ENCODE measurements at places on chromosomes 7 and 10.
A peak's percentile ranks its signal among the peaks of the same experiment; 100 is the strongest.

DNA sequence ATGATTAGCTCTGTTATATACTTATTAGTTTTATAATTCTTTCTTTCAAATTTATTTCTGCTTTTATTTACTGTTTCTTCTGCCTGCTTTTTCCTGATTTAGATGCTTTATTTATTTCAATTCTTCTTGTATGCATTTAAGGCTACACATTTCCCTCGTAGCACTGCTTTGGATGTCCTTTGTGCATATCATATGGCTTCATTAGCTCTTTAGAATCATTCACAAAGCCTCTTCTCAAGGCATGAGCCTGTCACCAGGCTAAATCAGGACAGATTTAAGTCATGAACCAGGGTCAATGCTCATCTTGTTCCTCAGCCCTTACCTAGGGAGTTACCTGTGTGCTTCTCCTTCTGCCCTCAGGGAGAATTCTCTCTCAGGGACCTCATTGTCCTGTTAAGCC, 56.3 kb downstream of the BAMBI start:
- DNase-seq: no peak

- DNase-seq: no peak
These were observed 437.6 kb downstream of the PCDH15 start for GRCh38 chr10:54363390-54363789.

DNA sequence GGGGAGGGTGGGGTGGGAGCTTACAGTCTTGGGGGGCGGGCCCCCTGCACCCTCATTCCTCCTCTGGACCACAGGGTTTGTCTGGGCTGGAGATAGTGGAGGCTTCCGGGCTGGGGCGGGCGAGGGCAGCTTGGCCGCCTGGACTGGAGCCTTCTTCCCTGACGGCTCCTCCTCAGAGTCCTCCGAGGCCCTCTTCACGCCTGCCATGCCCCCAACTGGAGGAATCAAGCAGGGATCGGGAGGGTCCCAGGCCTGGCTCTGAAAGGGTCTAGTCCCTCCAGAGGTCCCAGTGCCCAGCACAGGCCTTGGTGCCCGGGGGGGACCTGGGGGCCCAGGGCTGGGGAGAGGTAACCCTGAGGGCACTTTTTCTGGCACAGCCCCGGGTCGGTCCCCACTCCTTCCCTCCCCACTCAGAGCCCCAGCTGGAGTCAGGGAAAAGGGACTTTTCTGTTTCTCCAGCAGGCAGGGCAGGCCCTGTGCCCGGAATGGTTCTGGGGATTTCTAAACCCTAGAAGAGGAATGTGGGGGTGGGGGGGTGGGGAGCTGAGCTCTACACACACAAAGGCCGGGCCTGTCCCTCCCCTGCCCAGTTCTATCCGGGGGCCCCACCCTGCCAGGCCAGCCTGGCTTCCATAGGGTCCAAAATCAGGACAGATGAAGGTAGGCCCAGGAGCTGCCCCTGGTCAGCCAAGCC, 11.6 kb downstream of the MICALL2 start:
- no peak for DNase-seq

DNA sequence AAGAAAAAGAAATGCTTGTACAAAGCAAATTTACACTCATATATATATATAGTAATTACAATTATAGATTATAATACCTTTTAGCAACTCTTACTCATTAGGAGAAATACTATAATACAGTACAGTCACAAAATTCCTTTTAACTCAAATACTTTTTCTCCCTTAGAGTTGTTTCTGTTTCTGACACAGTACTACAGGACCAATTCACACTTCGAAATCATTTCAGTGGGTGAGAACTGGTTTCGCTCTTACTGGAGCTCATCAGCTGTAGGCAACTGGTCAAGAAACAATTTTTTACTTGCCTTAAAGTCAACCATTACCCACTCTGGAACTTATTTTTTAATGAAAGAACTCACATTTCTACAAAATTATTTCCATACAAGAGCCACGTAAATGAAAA, 6.0 kb downstream of the CCDC186 start:
- no peak for DNase-seq

GRCh38 chr10:77768039-77768438, 130.4 kb upstream of the KCNMA1 start:
- no peak for DNase-seq

GRCh38 chr7:64908358-64908757, 5.3 kb downstream of the ZNF273 start:
- DNase-seq: no peak

DNA sequence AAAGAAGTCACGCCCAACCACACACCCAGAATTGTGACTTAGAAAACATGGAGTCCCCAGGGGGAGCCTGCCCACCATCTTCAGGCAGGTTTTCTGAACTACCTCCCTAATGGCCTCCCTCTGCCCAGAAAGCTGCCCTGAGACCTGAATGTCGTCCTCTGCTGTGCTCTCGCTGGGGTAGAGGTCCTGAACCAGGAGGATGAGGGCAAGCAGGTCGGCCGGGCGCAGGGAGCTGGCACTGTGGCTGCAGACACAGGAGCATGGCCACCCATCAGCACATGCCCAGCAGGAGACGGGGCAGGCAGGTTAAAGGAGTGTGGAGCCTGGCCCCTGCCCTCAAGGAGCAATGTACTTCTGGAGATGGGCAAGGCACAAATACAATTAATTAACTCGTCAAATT, 15.4 kb upstream of the PYROXD2 start:
- no peak for DNase-seq

DNA sequence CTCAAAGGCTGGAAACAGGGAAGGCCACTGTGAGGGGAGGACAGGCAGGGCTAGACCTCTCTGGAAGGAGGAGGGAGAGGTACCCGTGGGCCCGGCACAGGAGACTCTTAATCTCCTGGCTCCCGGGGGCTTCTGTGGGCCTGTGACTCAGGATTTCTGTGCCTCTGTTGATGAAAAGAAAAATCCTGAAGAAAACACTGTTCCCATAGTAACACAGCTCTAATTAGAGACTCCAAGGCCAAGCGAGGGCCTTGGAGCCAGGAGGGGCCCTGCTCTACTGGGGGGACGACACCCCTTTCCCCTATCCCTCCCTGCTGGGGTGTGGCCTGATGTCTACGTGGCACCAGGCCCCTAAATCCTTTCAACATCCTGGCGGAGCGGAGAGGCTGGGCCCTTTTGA, 174.1 kb upstream of the TNRC18 start:
- DNase-seq: no peak

- peak; percentile 84 for DNase-seq
These were observed 67.6 kb downstream of the TMEM130 start for GRCh38 chr7:98802088-98802780.

GRCh38 chr10:106722524-106722923, 442.0 kb downstream of the SORCS1 start:
- no peak for DNase-seq

- no peak for DNase-seq
These were observed 135.7 kb downstream of the MAGI2 start for GRCh38 chr7:79317728-79318127.

GRCh38 chr7:42180806-42181205, 56.2 kb downstream of the GLI3 start:
- DNase-seq: no peak

GRCh38 chr10:59148701-59149100, 27.7 kb upstream of the PHYHIPL start:
- DNase-seq: no peak

GRCh38 chr10:103621783-103622125, 128.2 kb downstream of the NEURL1 start:
- no peak for DNase-seq

DNA sequence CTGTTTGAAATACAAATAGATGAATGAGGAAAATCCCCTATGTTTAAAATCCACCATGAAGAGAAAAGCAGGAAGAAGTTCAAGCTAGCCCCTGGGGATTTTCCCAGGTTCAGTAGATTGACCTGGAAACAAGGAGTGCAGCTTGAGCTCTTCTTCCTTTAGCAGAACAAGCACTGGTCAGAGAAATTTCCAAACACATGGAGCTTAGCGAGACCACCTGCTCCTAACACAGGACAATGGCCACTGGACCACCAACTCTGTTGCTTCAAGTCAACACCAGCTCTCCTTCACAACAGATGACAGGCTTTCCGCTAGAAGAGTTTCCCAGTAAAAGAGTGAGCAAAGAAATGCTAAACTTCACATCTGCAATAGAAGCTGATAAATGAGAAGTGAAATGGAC, 9.4 kb upstream of the FBXW4 start:
- no peak for DNase-seq

GRCh38 chr10:93150289-93150688, 76.6 kb downstream of the CYP26A1 start:
- peak; percentile 57 for DNase-seq
